ENCODE measurements at places on chromosomes 7 and 10.

DNA sequence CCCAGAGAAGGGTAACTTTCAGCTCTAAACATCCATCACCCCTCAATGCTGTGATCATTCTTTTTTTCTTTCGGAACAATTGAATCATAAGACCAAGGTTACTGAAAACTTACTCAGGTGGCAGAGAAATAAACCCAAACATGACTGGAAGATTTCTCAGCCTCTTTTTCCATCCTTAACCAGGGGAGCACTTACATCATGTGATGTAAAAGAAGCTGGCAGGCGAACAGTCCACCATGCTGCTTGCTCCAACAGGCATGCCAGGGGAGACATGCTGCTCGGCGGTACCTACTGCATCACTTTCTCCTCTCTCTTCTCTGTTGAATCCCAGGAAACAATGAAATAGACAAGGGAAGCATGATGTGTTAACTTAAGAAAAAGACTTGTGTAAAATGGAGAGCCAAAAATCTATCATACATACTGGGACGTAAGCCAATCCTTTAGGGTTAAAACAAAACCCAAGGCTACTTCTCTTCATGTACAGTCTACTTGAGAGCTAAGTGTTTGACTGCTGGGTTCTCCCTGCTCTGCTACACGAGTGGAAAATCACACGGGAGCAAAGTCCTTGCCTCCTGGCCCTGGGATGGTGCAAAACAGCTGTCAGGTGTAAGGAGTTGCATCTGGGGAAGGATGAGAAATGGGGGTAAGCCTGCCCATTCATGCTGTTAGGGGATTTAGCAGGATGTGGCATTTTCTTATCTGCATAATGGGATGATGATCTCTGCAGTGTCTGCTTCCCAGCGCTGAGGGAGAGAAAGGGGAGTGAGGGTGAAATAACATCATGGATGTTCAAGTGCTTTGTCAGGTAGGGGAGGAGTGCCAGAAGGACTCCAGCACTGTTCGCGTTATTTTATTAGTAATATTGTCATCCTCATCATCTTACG lies 64.3 kb upstream of the ZNF438 start:
- no peak for DNase-seq

- DNase-seq, result no peak
Measured at GRCh38 chr10:16392531-16393069, 44.2 kb upstream of the PTER start.

DNA sequence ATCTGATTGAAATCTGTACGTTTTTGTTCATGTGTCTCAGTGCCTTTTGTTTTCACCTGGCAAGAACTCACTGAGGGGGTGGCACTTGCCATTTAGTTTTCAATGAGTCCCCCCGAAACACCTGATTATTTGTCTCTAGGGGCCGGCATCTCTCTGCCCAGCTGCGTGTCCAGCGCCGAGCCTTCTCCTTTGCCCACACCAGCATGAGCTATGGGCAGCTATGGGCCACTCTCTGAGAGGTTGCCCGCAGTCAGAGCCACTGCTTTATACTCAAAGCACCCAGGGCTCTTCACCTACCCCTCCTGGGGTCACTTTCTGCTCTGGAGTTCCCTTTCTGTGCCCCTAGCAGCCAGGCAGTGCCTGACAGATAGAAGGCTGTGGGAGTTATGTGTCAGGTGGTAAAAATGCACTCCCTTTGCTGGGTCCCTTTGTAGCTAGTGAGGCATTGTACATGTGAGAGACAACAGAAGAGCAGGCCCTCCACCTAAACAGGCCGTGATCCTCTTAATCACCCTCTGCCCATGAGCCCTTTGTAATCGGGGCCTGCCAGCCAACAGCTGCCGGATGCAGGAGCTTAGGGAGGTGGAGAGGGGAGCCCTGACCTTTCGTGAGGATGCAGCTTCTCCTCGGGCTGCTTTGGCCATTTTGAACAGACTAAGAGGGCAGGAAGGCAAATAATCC lies 133.1 kb upstream of the NPS start:
- DNase-seq, result no peak

GRCh38 chr10:99325281-99325680 lies 3.9 kb upstream of the CNNM1 start:
- DNase-seq, result no peak

DNA sequence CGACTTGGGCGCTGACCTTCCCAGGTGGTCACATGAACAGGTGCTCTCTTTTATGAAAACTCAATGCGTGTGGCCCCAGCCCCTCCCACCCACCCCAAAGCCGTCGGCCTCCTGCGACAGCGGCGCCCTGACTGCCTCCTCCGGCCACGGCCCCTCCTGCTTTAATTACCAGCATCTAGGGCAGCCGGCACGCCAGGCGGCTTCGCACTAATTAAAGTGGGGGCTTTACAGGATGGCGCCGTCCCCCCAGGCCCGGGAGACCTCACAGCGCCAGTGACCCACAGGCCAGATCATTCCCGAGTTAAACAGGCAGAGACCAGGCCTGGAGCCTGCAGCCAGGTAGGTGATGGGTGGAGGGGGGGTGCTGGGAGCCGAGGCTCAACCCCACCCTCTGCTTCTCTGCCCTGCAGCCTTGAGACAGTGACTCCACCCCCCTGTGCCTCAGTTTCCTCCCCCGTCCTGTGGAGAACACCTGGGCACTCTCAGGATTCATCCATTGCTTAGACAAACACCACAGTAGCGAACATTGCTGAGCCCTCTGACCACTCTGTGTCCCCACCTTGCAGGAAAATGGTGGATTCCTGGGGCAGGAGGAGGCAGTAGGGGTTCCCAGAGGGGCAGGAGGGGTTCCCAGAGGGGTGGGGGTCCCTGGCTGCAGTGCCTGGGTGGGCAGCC lies 100.8 kb downstream of the MICALL2 start:
- no peak for DNase-seq

DNA sequence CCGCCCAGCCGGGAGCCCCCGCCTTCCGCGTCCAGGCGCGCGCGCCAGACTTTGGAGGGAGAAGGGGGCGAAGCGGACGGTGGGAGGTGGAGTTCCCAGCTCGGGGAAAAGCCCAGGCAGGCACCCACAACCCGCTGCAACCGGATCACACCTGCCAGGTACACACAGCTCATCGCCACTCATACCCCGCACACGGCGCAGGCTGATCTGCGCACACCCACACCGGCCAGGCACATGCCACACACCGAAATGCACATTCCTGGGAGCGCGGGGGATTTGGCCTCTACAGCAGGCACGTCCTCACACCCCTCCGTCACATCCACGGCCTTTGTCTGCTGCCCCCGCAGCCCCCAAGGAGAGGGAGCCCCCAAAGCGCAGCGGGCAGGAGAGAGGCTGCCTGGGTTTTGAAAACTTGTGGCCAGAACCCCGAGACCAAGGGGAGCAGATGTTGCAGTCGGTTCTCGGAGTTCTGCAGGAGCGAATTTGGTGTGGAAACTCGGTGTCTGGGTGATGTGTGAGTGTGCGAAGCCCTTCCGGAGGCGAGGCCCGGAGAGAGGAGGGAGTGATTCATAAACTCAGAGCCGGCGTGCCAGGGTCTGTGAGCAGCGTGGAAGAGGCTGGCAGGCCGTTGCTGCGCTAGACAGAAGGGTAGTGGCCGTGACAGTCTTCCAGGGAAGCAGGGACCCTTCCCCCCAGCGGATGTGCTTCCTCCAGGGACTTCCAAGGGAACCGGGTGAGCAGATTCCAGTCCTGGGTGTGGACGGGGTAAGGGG lies 734 bp downstream of the CHST3 start:
- DNase-seq, result no peak

DNA sequence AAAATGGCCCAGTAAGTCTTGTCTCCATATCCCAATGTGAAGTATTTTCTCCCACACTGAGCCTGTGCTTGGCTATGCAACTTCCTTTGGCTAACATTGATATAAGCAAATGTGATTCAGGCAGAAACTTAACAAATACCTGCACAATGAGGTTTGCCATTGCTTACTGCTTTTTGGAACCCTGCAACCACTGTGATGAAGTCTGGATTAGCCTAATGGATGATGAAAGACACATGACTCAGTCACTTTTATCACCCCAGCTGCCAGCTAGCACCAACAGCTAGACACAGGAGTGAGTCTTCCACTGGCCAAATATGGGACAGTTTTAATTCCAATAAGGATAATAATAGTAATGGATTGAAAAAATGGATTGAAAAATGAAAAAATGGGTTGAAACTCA lies 854.5 kb downstream of the GRM8 start:
- no peak for DNase-seq

DNA sequence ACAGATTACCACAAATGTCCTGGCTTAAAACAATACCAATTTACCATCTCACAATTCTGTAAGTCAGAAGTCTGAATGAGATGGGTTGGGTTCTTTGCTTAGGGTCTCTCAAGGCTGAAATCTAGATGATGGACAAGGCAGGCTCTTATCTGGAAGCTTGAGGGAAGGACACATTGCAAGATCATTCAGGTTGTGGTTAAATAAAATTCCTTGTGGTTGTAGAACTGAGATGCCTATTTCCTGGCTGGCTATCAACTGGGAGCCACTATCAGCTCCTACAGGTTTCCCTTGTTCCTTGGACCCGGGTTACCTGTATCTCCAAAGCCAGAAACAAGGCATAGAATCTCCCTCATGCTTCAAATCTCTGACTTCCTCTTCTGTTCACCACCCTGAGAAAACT lies 148.4 kb downstream of the MDFIC start:
- no peak for DNase-seq

Data from activated naive CD8-positive, alpha-beta T cell treated with anti-CD3 and anti-CD28 coated beads, Interleukin-2, amount 10 ng/mL, durations not matched to agents 7 days and 5 days (primary cell).